Esophagus squamous epithelium (tissue), 5 donors: ENCODE measurements at places on chromosomes 16 and 17. TPM values are rescaled to one million over a fixed set of nuclear protein-coding genes. Genes with fewer than 3 reads are reported as not detected.

DNA sequence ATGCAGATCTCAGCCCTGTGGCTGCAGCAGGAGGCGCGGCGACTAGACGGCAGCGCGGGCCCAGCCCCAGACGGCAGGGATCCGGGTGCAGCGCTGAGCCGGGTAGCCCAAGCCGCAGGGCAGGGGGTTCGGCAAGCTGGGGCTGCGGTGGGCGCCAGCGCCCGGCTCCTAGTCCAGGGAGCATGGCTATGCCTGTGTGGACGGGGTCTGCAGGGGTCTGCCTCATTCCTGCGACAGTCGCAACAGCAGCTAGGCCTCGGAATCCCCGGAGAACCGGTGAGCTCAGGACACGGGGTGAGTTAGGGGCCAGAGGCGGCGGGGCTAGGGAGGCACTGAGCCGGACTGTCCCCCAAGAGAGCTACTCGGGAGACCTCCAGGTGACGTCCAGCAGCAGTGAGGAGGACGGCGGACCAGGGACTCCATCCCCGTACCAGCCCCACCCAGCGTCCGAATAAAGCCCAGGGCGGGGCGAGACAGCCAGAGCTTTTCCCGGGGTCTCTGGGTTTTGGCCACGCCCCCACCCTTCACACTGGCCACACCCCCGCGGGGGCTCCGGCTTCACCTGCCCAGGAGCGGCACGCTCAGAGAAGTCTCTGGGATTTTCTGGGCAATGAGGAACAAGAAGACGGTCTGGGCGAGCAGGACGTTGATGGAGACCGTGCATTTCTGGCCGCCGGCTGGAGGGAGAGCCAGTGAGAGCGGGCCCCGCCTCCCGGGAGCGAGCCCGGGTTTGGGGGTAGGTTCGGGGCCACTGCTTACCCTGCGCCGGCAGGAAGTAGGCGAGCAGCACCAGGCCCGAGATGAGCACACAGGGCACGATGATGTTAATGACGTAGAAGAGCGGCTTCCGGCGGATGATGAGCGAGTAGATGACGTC lies 1.1 kb downstream of the C17orf107 start:
- no peak for DNase-seq

DNA sequence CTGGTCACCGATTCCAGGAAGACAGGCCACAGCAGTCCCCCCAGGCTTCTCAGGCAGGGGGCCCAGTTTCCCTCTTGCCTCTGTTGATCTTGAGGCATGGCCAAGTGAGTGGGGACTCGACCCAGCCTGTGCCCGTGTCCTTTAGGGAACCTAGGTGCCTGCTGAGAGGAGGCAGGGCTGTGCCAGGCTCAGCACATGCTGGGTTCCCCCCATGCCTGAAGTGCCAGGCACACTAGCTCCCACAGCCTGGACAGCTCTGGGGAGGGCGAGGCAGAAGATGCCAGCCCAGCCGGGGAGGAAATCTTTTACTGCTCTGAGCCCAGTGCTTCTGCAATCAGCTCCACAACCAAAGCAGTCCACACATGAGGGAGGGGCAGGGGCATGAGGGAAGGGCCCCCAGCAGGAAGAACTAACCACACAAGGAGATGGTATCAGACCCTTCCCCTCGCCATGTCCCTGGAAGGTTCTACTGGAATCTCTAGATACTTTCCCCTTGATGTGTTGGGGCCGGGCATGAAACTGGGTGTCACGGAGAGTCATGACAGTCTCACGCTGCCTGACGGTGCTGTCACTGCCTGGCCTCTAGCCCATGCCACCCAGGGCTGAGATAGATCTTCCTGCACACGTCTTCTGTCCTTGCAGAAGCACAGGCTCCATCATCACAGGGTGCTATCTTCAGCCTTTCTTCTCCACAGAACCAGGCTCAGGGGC lies 25.5 kb downstream of the MYO18A start:
- no peak for DNase-seq

GRCh38 chr17:77422104-77422747 lies 281.5 kb downstream of the SEC14L1 start:
- no peak for DNase-seq

- DNase-seq: no peak
These were observed 10.4 kb upstream of the HLF start for GRCh38 chr17:55254375-55254774.

- no peak for DNase-seq
These were observed 10.5 kb upstream of the TSPOAP1 start for GRCh38 chr17:58338841-58339754.

The CNGB1 gene
- total RNA-seq: not detected

- DNase-seq: no peak
These were observed 159.2 kb upstream of the XYLT1 start for GRCh38 chr16:17629936-17630335.

- no peak for DNase-seq
These were observed 65.0 kb downstream of the CCDC182 start for GRCh38 chr17:57679906-57680695.

The C17orf78 gene
- total RNA-seq: not detected

GRCh38 chr16:23216658-23217246 lies 34.2 kb downstream of the SCNN1G start:
- no peak for DNase-seq

DNA sequence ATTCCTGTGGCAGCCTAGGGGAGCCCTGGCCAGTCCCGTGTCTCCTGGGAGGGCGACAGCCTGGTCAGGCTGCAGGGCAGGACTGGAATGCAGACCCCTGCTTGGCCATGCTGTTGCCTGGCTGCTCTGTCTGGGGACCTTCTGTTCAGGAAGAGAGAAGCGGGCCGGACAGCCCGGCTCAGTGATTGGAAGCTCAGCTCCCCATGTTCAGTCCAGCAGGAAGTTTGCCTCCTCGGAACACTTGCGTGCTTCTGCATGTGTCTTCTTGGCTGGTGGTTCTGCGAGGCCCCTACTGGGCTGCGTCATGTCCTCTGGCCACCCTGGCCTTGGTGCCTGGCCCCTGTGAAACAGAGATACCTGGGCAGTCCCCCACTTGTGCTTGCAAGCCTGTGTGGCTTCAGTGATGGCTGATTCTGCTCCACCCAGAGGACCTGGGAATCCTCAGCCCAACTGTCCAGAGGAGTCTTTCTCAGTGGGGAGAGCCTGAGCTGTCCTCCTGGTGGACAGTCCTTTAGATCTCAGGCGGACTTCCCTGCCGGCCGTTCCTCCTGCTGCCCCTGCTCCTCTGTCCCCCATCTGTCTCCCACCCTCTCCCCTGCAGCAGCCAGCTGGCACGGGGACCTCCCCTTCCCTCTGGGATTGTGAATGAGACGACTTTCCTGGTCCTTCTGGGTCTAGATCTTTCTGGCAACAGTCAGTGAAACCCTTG lies 279.5 kb downstream of the SEC14L1 start:
- DNase-seq: no peak

GRCh38 chr17:79005063-79005861 lies 4.3 kb downstream of the CANT1 start:
- no peak for DNase-seq

GRCh38 chr17:66228887-66229782 lies at the start of gene APOH:
APOH (minus strand) TSS chr17:66229415; CDS start chr17:66229379, 36 bp downstream.
- DNase-seq: no peak

DNA sequence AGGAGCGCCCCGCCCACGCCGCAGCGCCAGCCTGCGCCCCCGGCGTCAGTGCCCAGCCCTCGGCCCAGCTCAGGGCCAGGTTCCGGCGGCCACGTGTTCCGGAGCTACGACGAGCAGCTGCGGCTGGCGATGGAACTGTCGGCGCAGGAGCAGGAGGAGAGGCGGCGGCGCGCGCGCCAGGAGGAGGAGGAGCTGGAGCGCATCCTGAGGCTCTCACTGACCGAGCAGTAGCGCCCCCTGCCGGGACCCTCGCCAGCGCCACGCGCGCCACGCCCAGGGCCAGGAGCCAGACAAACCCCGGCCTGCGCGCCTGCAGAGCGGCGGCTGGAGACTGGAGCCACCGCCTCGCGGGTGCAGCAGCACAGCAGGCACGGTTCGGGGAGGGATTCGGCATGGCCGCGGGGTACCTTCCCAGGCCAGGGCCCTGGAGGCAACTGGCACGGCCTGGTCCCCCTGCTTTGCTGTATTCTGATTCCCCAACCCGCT lies 9.3 kb downstream of the CORO6 start:
- DNase-seq: peak; percentile 59

GRCh38 chr16:58832386-58832895 lies 98.3 kb upstream of the GOT2 start:
- no peak for DNase-seq

- DNase-seq: no peak
These were observed 394.8 kb downstream of the KCNJ2 start for GRCh38 chr17:70564006-70564620.

The ROGDI gene
- 16.4 TPM for total RNA-seq

- no peak for DNase-seq
These were observed 17.5 kb upstream of the CCL22 start for GRCh38 chr16:57341062-57341440.

DNA sequence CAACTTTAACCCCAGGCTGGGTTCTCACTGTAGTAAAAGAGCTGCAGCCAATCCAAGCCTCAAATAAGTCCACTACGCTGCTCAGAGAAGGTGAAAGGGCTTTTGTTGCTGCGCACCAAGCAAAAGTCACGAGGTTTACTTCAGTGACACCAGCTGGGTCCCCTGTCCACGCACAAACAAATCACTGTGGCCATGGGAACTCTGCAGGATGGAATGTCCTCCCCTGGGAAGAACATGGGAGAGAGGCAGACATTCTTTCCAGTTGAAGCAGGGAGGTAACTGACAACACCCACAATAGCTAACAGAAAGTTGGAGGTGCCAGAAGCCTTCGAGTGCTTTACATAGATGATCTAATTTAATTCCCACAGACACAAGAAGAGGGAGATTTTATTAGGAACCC lies 181.9 kb downstream of the PMP22 start:
- no peak for DNase-seq

The ITGAX gene
- 0.87 TPM for total RNA-seq

- DNase-seq: no peak
These were observed 372.3 kb upstream of the ZFHX3 start for GRCh38 chr16:73420244-73420643.

DNA sequence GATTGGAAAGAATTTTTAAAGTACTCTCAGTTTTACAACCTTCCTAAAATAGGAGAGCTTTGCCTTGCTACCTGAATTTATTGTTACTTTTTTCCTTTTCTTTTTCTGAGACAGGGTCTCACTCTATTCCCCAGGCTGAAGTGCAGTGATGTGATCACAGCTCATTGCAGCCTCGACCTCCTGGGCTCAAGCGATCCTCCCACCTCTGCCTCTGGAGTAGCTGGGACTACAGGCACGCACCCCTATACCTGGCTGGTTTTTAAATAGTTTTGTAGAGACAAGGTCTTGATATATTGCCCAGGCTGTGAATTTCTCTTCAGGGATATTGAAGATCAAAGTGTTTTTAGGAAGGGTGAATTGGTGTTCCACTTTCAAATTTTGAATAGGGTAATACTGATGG lies 3.8 kb downstream of the MPV17L start:
- DNase-seq: no peak

- DNase-seq: no peak
These were observed 100.7 kb upstream of the AXIN2 start for GRCh38 chr17:65662196-65662595.

DNA sequence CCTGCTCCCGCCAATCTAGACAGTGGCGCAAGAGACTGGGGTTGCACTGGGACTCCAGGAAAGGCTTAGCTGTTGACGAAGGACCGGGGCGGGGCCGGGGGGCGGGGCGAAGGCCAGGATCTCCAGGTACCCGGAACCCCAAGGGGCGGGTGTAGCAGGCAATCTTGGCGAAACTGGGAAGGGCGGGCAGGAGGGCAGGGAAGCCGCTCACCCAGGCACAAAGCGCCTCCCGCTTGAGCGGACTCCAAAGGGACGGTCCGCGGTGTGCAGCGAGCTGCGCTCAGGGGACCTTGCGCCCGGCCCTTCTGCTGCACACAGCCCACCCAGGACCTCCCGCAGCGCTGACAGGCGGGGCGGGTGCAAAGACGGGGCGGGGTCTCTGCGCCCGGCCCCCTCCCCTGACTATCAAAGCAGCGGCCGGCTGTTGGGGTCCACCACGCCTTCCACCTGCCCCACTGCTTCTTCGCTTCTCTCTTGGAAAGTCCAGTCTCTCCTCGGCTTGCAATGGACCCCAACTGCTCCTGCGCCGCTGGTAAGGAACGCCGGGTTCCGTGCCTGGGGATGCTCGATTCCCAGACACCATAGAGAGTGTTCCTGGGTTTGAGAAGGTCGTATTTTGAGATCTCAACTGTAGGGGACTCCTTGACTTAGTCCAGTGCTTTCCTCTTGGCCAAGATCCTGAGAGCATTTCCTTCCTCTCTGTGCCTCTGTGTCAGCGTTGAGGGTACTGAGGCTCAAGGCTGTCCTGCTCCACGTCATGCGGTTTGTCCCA lies at the start of gene MT1F:
MT1F (plus strand) TSS at position 405 of the 772 bp plus-strand sequence; CDS start at position 505, 100 bp downstream.
- DNase-seq: no peak

The MYH4 gene
- total RNA-seq: not detected

The TPSG1 gene
- total RNA-seq: 0.27 TPM

- DNase-seq: no peak
These were observed 69.2 kb downstream of the SOX9 start for GRCh38 chr17:72189768-72190593.

The ALDOA gene
- total RNA-seq: 1,551 TPM

The CPHXL2 gene
- total RNA-seq: not detected

DNA sequence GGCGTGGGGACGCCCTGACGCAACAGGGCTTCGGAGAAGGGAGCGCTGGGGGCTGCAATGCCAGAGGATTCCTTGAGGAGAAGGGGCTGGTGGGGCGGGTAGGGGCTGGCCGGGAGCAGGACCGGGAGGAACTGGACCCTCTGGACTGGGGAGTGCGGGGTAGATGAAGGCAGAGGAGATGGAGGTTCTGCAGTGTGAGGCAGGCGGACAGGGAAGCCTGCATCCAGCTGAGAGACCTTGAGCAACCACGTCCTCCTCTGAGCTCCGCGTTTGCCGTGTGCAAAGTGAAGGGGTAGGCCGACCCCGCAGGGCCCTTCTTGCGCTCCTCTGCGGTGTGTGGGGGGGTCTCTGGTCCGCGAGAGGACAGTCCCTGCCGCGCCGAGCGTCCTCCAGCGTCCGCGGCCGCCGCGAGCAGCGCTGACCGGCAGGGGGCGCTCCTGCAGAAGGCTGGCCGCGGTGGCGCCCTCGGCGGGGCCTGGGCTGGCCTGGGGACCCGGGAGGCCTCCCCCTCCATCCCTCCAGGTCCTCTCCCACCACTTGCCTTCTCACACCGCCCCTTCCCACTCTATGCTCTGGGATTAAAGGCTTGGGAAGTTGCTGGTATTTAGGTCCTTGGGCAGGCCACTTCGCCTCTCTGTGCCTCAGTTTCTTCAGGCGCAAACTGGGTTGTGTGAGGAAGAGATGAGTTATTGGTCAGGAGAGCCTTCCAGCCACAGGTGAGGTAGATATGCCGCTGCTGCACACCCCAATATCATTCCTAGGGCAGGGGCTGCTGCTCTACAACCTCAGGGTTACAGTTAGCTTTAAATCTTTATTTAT lies 9.6 kb upstream of the WNT9B start:
- DNase-seq: no peak

DNA sequence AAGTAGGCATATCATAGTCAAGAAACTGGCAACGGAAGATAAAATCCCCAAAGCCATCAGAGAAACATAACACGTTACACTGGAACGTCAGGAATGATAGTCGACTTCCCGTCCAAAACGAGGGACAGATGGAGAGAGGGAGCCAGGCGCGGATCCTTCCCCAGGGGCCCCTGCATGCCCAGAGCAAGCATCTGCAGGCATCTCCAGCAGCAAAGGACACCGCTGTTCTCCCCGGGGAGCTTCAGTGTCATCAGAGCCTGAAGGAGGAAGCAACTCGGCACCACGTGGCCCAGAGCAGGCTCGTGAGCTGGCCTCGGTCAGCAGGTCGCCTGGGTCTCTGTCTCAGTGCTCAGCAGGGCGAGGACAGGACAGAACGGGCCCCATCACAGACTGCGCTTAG lies 50.1 kb downstream of the LMF1 start:
- DNase-seq: no peak

The MAF gene
- total RNA-seq: 52.6 TPM
